Foreskin keratinocyte (primary cell): ENCODE measurements at places on chromosomes 1 and 21.

DNA sequence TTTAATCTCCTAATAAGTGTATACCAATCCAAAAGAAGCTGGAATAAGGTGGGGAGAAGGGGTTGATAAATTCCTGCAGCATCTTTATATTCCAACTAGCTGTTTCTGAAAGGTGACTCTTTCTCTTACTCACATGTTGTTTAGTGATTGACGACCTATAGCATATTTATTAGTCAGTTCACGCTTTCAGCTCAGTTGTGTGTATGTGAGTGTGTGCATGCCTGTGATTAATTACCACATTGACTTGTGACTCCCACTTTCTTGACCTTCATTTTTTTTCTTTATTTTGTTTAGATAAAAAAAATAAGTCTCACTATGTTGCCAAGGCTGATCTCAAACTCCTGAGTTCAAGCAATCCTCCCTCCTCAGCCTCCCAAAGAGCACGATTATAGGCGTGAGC lies 44.4 kb downstream of the ATP2B4 start:
- no peak for DNase-seq

GRCh38 chr1:5742801-5743200 lies 249.4 kb downstream of the NPHP4 start:
- DNase-seq, result no peak

DNA sequence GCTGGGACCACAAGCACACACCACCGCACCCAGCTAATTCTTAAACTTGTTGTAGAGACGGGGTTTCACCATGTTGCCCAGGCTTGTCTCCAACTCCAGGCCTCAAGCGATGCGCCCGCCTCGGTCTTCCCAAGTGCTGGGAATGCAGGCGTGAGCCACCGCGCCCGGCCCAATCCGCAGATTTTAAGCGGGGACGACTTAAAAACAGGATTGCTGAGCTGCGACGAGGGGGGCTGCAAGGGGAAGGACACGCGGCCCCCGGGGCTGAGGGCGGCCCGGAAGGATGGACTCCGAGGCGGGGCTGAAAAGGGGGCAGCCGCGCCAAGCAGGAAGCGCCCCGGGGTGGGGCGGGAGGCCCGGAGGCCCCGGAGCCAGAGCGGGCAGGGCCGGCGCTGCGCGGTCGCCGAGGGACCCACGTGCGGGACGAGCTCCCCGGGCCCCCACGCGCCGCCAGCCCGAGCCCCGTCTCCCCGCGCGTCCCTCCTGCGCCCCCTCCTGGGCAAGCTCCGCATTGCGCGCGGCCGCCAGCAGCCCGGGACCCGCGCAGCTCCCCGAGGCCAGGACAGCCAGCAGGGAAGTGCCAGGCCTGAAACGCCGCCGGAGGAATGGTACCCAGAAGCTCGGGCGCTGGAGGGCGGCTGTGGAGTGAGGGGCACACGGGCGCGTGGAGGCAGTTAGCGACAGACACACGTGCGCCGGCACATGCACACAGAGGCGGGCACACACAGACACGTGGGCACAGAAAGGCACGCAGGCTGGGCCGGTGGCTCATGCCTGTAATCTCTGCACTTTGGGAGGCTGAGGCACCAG lies 5.5 kb upstream of the PRKCZ start:
- peak; percentile 25 for DNase-seq

- DNase-seq, result no peak
These were observed 189.5 kb downstream of the ADGRL2 start for GRCh38 chr1:81990241-81990640.
